ENCODE measurements at places on chromosomes 2 and 18. TPM values are rescaled to one million over a fixed set of nuclear protein-coding genes. Genes with fewer than 3 reads are reported as not detected.

STPG4 gene
- not detected for total RNA-seq

IL36B gene
- total RNA-seq = not detected

ATG16L1 gene
- total RNA-seq = 42.9 TPM

BARD1 gene
- total RNA-seq = 15.9 TPM

PIAS2 gene
- 56.7 TPM for total RNA-seq

ASB18 gene
- not detected for total RNA-seq

DPP10 gene
- 6.3 TPM for total RNA-seq

GPAT2 gene
- 3.2 TPM for total RNA-seq

SEPTIN10 gene
- total RNA-seq = 84.1 TPM

SPHKAP gene
- 0.22 TPM for total RNA-seq
